ENCODE measurements at places on chromosomes 5 and 9.

DNA sequence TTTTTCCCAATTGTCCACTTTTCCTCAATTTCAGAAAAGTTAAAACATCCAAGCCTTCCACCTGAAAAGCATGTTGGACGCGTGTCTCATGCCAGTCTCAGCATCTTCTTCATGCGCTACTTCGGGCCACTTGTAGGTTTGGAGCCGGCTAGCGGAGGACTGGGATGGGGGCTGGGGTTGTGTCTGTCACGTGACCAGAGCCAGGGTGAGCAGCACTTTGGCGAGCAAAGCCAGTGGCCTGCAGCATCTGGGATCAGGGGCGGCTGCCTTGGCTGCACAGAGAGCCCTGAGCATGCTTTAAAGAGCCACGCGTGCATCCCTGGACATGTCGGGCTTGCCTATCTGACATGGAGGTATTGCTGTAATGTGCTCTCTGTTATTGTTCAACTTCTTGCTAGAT, 41.2 kb downstream of the SLC6A3 start:
- DNase-seq: no peak

- DNase-seq: no peak
Measured at GRCh38 chr9:106947106-106947900, 84.3 kb downstream of the ZNF462 start.

DNA sequence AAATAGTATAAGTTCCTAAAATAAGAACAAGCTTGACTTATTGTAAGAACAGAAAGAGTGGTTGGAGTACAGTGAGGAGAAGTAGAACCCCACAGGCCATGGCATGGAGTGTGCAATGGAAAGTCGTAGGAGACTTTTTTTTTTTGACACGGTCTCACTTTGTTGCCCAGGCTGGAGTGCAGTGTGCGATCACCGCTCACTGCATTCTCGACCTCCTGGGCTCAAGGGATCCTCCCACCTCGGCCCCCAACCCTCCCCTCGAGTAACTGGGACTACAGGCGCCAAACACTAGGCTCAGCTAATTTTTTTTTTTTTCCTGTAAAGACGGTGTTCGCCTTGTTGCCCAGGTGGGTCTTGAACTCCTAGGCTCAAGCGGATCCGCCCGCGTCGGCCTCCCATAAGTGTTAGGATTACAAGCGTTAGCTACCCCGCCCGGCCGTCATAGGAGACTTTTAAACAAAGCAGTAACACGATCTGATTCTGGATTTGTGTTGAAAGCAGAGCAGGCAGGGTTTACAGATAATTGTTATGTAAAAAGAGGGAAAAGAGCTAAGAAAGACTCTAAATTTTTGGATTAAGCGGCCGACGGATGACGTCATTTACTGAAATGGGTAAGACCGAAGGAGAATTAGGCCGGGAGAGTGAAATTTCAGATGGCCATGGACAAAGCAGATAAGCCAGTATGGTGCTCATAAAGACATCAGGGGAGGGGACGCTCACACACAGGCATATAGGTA, 752 bp downstream of the TSTD2 start:
- peak; percentile 9 for DNase-seq

GRCh38 chr9:69785757-69786156, 25.9 kb upstream of the PTAR1 start:
- DNase-seq: no peak

DNA sequence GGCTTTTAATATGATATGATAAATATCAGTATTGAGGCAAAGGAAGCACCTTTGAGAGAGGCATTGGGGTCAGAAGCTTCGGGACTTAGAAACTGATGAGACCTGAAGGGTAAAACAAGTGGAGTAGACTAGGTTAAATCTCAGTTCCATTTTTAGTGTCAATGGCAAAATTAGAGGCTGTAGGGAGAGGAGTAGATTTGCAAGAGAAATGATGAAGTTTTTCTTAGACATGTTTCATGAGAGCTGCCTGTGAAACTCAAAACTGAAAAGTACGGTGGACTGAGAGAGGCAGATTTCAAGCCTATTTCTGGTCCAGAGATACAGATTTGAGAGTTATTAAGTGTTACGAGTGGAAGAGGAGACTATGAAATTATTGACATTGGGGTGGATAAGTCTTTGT, 278.5 kb downstream of the TAF11L14 start:
- DNase-seq: no peak

GRCh38 chr5:164680812-164681520, 1175.5 kb downstream of the MAT2B start:
- DNase-seq: no peak

- DNase-seq: no peak
Measured at GRCh38 chr9:72623156-72623555, 101.7 kb downstream of the TMC1 start.

All from stimulated activated CD4-positive, alpha-beta T cell treated with anti-CD3 and anti-CD28 coated beads, TNF-alpha, amount 100 ng/mL, for 24 hours (primary cell).